Germinal center (tissue), 1 donor: ENCODE measurements at places on chromosomes 11 and 22.
A peak's percentile ranks its signal among the peaks of the same experiment; 100 is the strongest.

DNA sequence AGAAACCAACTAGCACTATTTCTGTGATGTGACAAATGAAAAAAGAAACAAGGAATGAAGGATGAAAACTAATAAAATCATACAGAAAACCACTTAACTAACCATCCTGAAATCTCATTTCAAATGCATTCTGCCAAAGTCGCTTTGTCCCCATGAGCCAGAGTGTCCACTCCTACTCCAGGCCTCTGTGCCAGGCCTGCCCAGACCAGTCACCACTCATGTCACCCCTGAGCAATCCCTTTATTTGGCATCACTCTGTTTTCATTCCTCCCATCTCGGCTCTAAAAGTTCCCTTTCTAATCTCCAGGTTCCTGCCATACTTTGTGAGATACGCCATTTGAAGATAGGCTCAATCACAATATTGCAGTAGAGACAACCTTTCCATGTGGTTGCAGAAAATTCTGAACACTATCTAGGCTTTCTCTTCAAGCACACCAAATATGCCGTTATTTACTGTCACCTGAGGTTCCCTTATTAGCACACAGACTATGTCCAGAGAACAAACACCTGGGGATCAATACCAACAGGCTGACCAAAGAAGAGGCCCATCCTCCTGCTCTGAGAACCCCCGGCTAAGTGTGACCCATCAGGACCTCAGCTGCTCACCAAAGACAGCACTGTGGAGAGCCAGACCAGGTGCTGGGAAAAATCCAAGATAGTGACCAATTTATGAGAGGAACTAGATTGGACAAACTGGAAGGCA, 202.4 kb downstream of the LARGE1 start:
- no peak for DNase-seq

GRCh38 chr11:17775507-17776211, 41.1 kb downstream of the KCNC1 start:
- DNase-seq: no peak

DNA sequence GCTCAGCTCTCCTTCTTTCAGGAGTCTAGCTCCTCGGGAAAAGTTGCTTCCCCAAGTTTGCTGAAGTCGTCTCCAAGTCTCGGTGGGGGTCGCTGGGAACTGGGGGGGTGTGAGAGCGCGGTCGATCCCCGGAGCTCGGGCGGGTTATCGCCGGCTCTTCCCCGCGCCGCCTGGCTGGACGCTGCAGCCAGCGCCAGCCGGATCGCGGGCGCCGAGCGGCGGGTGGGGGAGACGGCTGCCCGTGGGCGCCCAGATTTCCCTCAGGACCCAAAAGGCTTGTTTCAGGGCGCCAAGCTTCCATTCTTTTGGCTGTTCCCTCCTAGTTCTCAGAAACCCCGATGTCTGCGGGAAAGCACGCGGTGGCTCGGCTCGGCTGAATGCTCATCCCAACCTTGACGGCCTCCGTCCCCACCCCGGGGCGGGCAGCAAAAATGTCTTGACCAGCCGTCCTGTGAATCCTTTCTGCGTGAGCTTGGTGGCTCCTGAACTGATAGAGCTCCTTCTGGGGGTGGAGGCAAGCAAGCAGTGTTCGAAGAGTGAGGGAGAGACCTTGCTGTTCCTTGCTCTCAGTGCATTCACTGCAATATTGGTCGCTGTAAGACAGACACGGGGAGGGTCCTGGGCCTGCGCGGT, 1.7 kb downstream of the ZBTB16 start:
- DNase-seq: no peak

DNA sequence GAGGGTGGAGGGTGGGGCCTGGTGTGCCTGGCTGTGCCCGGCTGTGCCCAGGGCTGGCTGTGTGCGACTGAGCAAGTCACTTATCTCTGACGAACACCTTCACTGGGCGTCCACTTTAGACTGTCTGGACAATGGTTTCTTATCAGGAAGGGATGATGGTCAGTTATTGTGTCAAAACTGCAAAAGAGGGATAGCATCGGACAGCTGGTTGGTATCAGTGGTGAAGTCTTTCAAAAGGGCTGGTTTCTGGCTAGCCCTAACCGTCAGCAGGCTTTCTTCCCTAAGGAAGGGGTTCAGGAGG, 4.1 kb upstream of the MGAT3 start:
- DNase-seq: no peak

DNA sequence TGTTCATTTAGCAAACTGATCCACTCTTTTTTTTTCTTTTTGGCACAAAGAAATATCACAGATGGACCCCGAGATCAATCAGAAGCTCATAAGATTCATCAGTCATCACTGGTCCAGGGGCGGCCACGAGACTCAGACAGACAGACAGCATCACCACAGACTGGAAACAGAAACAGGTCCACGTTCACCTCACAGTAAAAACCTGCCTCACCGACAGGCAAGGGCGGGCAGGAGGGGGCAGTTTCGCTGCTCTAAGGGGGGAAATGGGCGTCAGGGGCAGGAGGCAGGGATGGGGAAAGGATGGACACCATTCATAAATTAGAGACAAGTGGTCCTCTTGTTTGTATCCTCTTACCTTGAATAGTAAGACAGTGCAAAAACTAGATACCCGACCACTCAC, 16.5 kb downstream of the CHST1 start:
- DNase-seq: no peak

DNA sequence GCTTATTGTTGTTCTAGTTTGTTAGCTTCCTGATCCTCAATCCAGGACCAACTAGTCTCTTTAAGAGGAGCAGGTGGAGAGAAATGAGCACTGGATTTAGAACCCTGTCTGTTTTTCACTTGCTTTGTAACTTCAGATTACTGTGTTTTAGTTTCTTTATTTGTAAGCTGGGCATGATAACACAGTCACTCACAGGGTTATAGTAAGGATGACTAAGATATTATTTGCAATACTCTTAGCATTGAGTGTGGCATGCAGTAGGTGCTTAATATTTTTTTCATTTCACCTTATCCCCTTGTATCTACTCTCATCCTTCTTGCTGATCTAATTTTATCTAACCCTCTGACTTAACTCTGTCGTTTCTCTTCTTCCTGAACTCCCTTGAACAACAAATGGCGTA, 33.8 kb downstream of the DNHD1 start:
- DNase-seq: no peak

DNA sequence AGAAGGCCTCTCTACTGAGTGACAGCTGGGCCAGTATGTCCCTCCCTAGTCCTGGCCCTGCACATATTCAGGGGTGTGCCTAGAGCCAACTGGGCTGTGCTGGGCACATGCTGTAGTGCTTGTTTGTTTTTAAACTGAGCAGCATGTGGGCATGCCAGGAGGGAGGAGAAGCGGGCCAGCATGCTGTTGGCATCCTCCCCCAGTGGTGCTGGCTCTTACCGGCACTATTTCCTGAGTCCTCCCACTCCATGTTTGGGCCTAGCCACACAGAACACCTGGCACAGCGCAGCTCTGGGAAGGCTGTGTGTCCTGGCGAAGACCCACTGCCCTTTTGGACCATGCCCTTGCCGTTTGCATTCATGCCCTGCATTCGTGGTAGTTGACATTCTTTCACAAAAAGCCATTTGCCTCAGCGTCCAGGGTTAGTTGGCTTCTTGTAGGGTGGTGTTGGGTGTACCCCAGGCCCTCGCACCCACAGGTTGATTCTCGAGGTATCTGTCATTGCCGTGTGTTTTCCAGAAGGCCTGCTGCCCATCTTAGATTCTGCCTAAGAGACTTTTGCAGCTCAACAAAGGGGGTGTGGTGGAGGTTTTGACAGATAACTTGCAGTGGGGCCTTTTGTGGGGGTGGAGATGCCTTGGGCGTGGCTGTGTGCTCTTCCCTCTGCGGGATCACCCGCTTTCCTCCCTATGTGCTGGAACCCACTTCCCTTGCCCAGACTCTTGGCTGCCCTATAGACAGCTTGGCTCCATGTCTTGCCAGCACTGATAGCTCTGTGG, 13.6 kb downstream of the DGCR8 start:
- no peak for DNase-seq

- peak; percentile 75 for DNase-seq
These were observed 42.4 kb downstream of the KCNJ4 start for GRCh38 chr22:38412435-38413084.

- no peak for DNase-seq
These were observed 10.3 kb upstream of the UCP3 start for GRCh38 chr11:74019104-74019738.

GRCh38 chr22:38177926-38178604, 3.6 kb downstream of the PLA2G6 start:
- no peak for DNase-seq

- DNase-seq: no peak
These were observed 51.9 kb upstream of the CDON start for GRCh38 chr11:126114486-126115126.

- no peak for DNase-seq
These were observed 18.2 kb downstream of the LARGE1 start for GRCh38 chr22:33902073-33902472.

DNA sequence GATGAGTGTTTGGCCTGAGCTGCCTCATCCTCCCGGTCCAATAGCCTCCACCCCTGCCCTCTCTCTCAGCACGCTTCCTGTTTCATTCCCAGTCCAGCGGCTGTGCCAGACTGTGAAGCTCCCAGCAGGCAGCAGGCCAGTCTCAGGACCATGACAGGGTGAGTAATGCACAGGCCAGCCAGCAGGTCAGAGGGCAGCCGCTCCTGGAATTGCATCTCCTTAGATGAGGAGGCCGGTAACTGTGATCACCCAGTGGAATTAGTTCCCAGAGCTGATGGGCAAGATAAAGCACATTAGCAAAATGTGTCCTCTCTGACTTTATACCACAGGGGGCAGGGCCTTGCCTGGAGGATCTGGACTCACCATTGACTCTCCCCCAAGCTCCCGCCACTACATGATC, 251.2 kb downstream of the ETS1 start:
- DNase-seq: no peak

- no peak for DNase-seq
These were observed at the start of gene TBX1 for GRCh38 chr22:19760058-19760950. TBX1 (plus strand) TSS chr22:19760778; CDS start chr22:19760844, 66 bp downstream.

DNA sequence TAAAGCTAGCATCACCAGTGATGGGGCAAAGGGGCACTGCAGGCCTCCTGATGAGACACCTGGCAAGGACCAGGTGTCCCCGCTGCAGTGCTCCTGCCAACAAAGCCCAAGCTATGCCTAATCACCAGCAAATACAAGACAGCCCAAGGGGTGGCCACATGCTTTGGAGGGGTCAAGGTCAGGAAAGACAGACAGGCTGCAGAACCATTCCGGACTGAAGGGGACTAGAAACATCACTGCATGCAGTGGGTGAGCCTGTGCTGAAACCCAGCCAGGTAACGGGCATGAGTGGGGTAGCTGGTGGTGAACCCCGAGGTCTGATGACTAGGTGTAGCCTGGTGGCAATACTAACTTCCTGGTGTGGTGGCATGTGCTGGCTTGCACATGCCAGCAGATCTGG, 111.1 kb downstream of the MED15 start:
- DNase-seq: no peak

DNA sequence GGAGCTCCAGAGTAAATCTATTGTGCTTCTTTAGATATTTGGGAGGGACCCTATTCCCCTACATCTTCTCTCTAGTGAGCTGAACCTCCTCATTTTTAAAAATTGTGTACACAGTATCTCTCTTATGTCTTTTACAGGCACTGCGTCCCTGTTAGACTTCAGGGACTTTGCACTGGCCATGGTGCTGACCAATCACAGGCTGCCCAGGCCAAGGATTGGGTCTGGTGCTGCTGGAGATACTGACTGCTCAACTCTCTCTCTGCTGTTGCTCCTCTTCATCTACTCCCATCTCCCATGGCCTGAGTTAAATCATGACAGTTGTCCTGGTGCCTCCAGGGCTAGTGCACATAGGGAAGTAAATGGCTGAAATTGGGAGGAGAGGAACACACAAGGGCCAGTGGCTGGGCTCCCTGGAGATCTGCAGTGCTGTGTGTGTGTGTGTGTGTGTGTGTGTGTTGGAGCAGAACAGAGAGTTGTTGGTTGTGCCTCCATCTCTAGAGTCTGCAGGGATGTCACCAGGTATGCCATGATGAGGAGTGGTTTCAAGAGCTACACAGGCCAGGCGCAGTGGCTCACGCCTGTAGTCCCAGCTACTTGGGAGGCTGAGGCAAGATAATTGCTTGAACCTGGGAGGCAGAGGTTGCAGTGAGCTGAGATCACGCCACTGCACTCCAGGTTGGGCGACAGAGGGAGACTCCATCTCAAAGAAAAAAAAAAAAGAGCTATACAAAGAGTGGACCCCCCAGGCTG, 155.3 kb downstream of the ST3GAL4 start:
- no peak for DNase-seq

DNA sequence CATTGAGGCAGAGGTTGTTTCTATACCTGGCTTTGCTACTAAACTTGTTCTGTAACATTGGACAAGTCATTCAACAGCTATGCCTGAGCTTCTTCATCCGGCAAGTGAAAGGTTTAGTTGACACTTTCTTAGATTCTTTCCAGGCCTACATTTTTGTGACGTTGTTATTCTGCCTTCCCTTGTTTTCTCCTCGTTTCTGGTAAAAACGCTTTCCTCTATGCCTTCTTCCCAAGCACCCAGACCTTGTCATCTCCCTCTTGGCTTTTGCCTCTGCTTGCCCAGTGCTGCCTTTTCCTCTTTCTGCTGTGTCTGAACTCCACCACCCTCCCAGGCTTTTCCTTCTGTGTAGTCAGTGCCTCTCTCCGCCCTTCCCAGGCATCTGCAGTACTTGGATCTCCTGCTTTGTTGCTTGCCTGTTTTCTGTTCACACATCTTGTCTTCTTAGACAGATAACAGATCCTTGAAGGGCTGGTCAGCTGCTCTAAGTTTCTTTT, 1.4 kb upstream of the AMOTL1 start:
- DNase-seq: no peak

DNA sequence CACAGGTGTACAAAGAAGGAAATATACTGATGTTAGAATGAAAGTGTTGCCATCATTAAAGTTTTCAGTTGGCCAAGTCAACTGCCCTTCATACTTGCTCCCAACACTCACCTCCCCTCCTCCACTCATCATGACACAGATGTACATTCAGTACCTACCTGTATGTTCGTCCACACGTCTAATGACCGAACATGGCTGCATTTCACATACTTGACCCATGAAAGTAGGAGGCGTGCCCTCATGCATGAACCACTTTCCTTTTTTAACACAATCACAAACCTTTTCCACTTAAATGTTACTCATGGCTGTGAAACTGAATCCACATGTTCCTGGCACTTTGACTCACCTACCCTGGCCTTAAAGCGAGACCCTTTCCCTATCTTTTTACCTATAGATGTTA, 3.2 kb upstream of the BUD13 start:
- DNase-seq: no peak

DNA sequence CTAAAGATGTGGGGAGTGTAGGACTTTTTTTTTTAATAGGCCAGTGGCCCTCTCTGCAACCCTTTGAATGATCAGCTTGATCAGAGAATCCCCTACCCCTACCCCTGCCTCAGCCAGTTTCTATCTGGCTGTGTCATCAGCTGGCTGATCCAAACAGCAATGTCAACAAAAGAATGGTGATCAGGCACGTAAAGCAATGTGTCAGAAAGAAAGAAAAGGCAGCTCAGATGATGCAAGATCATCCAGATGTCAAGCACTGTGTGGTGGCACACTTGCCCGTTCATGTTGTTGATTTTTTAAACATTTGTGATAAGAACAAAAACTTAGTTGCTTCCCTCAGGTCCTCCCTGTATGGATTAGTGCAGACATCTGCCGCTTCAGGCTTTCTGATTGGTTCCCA, 26.3 kb upstream of the EHF start:
- no peak for DNase-seq
